ENCODE measurements at places on chromosomes 16 and 17.

DNA sequence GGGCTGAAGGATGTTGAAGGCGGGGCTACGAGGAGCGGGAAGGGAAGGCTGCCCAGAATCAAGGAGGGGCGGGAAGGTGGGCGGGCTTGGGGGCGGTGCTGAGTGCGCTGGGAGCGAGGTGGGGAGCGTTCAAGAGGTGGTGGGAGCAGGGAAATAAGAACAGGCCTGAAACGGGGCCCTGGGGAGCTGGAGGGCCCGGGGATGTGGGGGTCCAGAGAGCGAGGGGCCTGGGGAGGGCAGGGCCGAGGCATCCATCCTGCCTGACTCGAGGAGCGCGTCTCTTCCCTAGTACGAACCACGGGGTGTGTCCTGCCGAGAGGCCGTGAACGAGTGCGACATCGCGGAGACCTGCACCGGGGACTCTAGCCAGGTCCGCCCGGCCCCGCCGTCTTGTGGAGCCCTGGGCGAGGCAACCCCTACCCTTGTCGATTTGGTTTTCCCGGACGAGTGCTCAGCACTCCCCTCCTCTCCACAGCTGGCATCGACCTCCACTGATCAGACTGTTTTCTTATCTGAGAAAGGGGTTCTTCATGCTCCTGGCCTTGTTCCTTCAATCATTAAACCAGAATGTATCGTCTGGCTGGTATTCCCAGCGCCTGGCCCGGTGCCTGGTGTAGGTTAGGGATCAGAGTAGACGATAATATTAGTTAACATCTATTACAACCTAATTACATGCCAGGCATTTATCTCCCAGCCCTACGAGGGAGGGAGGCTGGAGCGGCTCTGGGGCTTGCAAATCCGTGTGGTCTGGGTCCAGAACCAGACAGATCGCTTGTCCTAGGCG, 17.2 kb downstream of the ADAM11 start:
- no peak for DNase-seq

GRCh38 chr17:45900723-45901415, 6.5 kb downstream of the MAPT start:
- no peak for DNase-seq

GRCh38 chr16:11666103-11667055, 1.9 kb upstream of the SNN start:
- DNase-seq: no peak

- DNase-seq: no peak
Observed at GRCh38 chr17:15265131-15265530, at the start of gene PMP22. TSS of gene PMP22 (minus strand) at chr17:15265326. CDS start at chr17:15260727, 4,599 bp downstream.

DNA sequence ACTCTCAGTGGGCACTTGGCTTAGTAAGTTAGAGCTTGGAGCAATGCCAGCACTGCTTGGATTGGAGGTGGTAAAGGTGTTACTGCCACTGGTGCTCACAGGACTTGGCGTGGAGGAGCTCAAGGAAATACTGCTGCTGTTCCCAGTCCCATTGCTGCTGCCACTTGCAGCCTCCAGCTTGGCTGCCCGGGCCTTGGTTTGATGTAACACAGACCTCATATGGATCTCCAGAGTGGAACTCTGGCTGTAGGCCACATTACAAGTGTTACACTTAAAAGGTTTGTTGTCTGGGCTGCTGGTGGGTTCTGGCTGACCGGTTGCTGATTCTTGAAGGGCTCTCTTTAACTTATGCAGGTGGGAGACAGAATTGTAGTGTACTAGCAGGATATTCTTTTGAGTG, 250.3 kb downstream of the ZFHX3 start:
- peak; percentile 10 for DNase-seq

All from NCI-H1105 treated with DMSO at 0.1 percent for 48 hours (cell line).